ENCODE measurements at places on chromosomes 3 and 15. TPM values are rescaled to one million over a fixed set of nuclear protein-coding genes. Genes with fewer than 3 reads are reported as not detected.
A peak's percentile ranks its signal among the peaks of the same experiment; 100 is the strongest.

- no peak for DNase-seq
Observed at GRCh38 chr3:98994128-98994762, 92.8 kb upstream of the DCBLD2 start.

GRCh38 chr3:189195302-189195701, 23.5 kb downstream of the TPRG1 start:
- DNase-seq: no peak

DNA sequence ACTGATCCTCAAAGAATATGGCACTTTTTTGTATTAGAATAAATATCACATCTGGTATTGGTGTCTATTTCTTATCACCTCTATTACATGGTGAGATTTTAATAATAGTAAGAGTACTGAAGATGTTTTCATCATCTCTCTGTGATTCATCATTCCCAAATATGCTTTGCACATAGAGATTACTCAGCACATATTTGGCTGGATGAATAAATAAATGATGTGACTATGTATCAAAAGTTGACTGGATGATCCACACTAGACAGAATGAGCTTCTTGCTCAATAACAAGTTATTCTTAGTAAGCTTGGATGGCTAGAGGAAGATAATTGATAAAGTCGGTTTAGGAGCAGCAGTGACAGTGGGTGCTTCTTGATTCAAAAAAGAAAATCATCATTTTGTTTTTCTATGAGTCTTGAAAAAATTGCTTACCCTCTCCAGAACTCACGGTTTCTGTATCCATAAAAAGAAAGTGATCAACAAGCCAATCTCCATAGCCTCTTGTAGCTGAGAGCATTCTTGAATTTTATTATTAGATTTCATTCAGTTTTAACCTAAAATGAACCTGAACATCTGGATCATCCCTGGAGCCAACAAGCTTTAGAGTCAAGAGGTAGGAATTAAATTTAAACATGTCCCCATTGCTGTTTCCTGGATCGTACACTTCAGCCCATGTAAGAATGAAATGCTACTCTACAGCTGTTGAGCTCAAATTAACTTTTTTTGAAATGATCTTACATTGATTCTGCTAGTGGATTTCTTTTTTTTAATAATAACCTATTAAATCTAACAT, 104.8 kb upstream of the OSTN start:
- no peak for DNase-seq

GRCh38 chr15:74954515-74954914, 2.1 kb downstream of the RPP25 start:
- DNase-seq: no peak

PKM gene
- 681 TPM for polyA plus RNA-seq

GRCh38 chr15:62453981-62454380, 288.9 kb upstream of the C2CD4B start:
- DNase-seq: no peak

C3orf70 gene
- 9.2 TPM for polyA plus RNA-seq

DNA sequence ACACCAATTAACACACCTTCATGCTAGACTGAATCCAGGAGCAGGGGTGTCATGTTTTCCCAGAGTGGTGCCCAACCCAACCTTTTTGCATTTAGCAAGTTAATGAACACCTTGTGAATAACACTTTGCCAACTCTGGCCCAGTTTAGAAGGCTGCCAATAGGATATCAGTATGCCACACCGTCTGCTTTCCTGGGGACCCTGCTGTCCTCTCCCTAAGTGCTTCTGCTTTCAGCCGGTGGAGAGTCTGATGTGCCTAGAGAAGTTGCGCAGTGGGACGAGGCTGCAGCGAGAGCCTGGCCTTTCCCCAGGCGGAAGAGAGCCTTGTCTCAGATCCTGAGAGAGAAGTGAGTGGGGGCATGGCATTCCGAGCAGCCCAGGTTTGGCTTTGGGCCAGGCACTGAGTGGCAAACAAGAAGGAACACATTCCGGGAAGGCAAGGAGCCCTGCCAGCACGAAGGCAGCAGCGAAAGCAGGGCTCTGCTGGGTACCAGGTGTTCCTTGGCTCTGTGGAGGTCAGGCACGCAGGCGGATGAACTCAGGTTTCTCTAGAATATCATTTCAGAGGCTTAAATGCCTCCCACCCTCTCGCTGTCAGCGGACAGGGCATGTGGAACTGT, 36.9 kb downstream of the SENP8 start:
- peak; percentile 73 for DNase-seq

PIERCE2 gene
- polyA plus RNA-seq: 7.3 TPM

DNA sequence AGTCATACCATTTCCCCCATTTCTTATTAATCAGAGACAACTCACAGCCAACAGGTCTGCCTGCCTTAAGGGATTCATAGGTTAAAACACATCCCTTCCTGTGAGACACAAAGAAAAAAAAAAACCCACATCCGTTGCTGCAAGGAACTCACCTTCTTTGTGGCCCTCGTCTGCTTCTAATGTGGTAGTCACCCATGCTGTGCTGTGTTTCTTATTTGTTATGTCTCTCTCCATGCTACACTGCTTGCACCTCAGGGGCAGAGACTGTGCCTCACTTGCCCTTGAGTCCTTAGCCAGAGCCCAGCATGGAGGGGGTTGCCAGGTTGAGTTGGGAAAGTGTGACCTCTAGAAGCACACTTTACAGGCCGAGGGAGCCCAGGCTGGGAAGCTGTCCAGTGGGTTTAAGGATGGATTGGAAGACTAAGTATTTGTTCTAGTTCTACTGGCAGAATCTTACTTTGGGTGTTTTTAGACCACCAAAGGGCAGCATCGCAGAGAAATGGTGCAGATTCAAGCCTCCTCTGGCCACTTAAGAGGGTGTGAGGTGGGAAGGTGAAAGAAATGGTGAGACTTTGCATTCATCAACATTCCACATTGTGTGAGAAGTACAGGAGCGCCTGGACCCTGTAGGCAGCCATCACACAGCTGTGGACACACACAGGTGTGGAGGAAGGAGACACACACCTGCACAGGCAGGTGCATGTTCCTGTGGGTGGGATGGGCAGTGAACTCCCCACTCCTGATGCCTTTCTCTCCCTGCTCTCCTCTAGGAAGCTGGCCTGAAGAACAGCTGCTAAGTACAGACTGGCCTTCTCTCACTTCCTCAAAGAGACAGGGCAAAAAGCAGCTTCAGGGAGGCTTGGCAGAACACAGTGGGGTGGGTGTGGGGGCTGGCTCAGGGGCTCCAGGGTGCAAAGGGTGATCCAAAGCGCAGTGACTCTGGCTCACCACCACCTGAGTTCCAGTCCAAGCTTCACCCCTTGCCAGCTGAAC, 48.8 kb downstream of the GLB1 start:
- DNase-seq: no peak

GRCh38 chr3:148932972-148933371, 58.4 kb upstream of the GYG1 start:
- DNase-seq: no peak

AADAC gene
- 0.36 TPM for polyA plus RNA-seq

PEX11A gene
- polyA plus RNA-seq: 19.1 TPM

DNA sequence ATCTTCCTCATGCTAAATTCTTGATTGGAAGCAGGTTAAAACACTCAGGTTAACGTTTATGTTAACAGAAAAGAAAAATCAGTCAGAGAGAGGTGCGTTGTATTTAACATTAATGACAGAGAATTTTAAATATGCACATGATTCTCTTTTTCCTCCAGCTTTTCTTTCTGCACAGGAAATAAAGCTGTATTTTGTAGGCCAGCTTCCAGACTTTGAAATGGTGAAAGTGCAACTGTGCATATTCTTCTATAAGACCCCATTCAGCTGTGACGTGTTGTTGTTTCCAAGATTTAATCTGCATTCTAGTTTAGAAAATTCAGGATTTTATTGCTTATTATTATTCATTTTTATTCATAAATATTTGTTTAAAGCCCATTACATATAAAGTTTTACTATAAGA, 11.8 kb downstream of the MBNL1 start:
- no peak for DNase-seq

ECE2 gene
- polyA plus RNA-seq: not detected

OGG1 gene
- 59.4 TPM for polyA plus RNA-seq

- DNase-seq: no peak
Observed at GRCh38 chr3:2713923-2714322, 396.3 kb downstream of the IL5RA start.

- no peak for DNase-seq
Observed at GRCh38 chr3:139439278-139439677, 37.0 kb downstream of the RBP2 start.

Measured in renal cortex interstitium (tissue), 15 donors.